ENCODE measurements at places on chromosomes 11 and 22.

- no peak for DNase-seq
Observed at GRCh38 chr22:48630433-48630754, 1197.3 kb downstream of the BRD1 start.

GRCh38 chr22:19872779-19873137, 18.1 kb upstream of the GNB1L start:
- no peak for DNase-seq

DNA sequence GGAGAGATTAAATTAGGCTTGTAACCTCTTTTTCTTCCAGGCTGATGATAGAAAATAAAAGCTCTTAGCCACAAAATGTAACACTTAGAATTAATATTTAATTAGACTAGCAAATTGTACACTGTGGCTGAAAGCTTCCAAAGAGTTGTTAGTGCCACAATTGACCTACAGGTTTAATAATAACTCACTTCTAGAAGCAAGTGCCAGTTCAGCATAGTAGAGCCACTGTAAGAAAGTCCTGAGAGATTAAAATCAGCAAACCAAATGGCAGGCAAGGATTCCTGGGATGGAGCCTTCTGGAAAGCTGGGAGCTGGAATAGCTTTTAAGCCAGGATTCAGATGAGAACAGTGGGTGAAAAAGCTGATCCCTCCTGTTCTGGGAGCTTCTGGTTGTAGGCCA, 131.0 kb downstream of the ELP4 start:
- DNase-seq = no peak

DNA sequence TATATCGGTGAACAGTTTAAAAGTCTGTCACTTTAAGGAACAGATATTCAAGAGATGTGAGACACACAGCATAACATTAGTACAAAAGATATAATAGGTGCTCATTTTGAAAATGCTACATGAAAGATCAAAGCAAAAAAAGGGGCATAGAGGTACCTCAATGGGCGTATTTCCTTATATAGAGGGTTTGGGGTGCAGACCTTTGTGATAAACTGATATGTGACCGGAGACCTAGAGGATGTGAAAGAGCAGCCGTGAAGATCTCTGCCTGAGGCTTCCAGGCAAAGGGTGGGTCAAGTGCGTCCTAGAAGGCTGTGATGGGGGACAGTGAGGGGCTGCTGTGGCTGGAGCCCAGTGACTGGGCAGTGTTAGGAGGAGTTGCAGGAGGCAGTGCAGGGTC, 551.4 kb downstream of the ETS1 start:
- no peak for DNase-seq

- DNase-seq = no peak
Observed at GRCh38 chr11:7892059-7892699, 38.9 kb downstream of the OR10A6 start.

DNA sequence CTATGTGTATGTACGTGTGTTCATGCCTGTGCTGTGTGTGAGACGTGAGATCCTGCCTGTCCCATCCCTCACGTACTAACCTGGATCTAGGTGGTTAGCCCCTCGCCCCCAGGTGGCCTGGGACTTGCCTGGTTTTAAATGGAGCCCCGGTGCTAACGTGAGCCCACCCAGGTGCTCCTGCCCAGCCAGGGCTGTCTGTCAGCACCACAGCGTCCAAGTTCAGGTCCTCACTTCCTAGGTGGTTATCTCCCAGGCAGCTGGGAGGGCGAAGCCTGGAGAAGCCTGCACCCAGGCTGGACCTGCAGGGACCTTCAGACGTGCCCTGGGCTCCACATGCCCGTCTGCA, 86.0 kb downstream of the KCNQ1 start:
- DNase-seq = no peak

- DNase-seq = no peak
Observed at GRCh38 chr11:22192289-22192641, 620 bp upstream of the ANO5 start.

DNA sequence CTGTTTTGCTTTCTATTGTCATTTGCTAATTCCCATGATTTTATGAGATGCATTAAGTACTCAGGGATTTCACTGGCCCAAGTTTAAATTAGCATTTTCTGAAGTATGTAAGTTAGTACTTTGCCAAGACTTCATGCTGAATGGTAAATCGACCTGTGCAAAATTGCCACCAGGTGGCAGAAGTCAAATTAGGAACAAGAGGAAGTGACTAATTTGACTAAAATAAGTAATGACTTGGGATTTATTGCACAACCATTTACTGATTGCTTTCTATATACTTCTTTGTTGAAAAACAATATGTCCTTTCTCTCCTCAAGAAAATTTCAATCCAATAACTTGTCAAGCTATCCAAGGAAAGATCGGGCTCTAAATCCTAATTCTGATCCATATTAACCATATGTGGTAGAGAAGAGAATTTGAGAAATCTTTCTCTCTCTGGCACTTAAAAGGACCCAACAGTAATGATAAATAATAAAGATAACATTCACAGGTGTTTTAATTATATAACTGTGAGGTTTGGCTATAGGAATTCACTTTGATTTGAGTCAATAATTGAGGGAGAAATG, 253.7 kb upstream of the CHORDC1 start:
- DNase-seq = no peak

DNA sequence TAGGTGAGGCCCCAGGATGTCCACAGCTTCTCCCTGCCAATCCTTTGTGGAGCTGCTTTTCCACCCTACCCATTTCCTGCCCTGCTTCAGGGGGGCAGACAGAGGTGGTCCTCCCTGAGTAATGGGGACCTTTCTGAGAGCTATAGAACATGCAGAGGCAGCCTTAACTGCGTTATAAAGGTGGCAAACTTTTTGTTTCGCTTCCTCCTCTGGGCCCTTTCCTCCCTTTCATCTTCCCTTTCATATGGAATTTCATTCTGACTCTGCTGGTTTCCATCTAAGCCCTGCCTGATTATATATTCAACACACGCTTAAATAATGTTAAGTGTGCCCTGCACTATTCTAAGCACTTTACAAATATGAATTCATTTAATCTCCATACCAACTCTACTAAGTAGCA, 169.3 kb upstream of the E2F8 start:
- DNase-seq = no peak

- no peak for DNase-seq
Observed at GRCh38 chr11:30495437-30495836, 90.7 kb downstream of the MPPED2 start.

DNA sequence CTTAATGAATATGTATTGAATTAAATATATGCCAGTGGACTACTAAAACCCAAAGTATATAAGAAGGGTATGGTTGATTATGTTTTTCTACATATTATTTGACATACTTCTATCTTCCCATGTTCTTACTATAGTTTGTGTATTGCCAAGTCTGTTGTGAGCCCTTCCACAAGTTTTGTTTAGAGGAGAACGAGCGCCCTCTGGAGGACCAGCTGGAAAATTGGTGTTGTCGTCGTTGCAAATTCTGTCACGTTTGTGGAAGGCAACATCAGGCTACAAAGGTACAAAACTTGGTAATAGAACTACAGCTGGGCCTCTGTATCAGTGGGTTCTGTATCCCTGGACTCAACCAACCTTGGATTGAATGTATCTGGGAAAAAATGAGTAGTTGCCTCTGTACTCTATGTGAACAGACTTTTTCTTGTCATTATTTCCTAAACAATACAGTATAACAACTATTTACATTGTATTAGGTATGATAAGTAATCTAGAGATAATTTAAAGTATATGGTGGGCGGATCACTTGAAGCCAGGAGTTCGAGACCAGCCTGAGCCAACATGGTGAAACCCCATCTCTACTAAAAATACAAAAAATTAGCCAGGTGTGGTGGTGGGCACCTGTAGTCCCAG, 38.7 kb upstream of the TTC36 start:
- peak; percentile 64 for DNase-seq

- DNase-seq = no peak
Observed at GRCh38 chr22:43882122-43882767, 9.6 kb downstream of the PNPLA5 start.

- DNase-seq = no peak
Observed at GRCh38 chr11:47976931-47977330, 3.4 kb upstream of the PTPRJ start.

GRCh38 chr11:60362241-60362640, 16.1 kb upstream of the MS4A7 start:
- no peak for DNase-seq

GRCh38 chr22:22684580-22685561, 40.5 kb downstream of the GGTLC2 start:
- DNase-seq = no peak

- no peak for DNase-seq
Observed at GRCh38 chr11:73249304-73249703, 22.8 kb upstream of the P2RY6 start.

GRCh38 chr11:6362185-6362872, 27.9 kb upstream of the SMPD1 start:
- DNase-seq = no peak

- DNase-seq = no peak
Observed at GRCh38 chr11:26095340-26095739, 236.6 kb upstream of the ANO3 start.

DNA sequence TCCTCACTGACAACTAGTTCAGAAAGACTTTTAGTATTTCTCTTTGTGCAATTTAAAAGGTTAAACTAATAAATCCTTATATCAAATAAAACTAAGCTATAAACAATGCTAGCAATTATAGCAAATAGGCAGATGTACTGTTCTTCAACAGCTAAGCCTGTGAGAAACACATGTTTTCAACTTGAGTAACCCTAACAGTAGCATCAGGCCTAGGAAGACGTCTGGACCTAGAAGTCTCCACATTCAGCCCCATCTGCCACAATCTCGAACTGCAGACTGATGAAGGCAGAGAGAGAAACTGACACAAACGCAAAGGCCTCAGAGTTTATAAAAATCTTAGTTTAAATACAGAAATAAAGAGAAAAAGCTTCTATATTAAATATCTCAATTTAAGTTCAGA, 2.5 kb downstream of the ST13 start:
- no peak for DNase-seq

GRCh38 chr22:29270475-29271271, 2.6 kb downstream of the EWSR1 start:
- no peak for DNase-seq

GRCh38 chr11:133742353-133742752, 103.0 kb downstream of the SPATA19 start:
- no peak for DNase-seq

- DNase-seq = no peak
Observed at GRCh38 chr11:126495281-126496220, 140.1 kb downstream of the ST3GAL4 start.

- no peak for DNase-seq
Observed at GRCh38 chr22:44723801-44724200, 21.8 kb downstream of the PRR5 start.

DNA sequence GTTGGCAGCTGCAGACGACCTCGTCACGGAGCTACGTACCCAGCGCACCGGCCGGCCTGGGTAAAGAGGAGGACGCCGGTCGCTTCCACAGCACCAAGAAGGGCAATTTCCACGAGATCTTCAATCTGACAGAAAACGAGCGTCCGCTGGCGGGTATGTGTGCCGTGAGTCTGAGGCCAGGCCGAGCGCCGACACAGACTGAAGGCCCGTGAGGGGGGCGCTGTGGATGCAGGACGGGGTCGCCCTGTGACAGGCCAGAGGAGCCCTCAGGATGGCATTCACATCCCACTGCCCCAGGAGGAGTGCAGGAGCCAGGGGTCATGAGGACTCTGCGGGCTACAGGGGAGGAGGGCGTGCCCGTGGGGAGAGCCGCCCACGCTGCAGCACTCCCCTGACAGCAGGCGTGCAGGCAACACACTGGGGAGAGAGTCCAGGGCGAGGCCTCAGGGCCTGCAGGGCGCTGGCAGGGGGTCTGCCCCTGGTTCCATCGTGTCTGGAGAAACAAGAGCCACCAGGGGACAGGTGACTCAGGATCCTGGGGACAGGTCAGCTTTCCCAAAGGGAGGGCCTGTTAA, 53.6 kb downstream of the GRAMD4 start:
- DNase-seq = no peak

GRCh38 chr11:43927925-43928707, 14.3 kb upstream of the C11orf96 start:
- no peak for DNase-seq

DNA sequence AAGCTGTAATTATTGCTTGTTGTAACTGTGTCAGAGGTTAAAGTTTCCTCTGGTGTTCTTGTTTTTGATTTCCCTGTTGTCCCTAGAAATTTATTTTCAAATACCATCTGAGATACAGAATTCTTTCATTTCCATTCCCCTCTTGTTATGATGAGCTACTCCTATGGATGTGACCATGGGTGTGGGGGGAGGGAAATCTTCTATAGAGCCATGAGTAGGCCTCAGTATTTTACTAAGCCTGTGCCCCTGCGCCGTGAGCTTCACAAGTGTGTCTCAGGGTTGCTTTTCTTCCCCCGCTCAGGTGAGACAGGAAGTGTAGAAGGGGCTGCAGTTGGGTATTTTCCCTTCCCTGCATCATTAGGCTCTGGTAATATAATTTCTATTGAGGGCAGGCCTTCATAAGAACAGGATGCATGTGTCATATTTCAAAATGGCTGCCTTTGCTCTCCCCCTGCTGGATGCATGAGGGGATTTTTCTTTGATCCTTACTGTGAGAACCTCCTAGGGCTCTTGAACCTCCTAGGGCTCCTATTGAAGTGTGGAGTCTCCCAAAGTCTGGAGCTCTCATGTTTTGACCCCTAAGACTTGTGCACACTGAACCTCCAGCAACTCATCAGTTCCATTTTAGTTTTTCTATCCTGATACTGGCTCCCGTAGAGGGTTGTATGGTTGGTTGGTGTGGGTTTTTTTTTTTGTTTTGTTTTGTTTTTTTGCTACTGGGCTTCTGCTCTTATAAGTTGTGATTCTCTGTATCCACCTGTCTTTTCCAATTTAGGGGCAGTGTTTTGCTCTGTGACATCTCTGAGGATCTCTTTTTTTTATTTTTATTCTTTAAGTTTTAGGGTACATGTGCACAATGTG, 658.2 kb downstream of the NTM start:
- no peak for DNase-seq

DNA sequence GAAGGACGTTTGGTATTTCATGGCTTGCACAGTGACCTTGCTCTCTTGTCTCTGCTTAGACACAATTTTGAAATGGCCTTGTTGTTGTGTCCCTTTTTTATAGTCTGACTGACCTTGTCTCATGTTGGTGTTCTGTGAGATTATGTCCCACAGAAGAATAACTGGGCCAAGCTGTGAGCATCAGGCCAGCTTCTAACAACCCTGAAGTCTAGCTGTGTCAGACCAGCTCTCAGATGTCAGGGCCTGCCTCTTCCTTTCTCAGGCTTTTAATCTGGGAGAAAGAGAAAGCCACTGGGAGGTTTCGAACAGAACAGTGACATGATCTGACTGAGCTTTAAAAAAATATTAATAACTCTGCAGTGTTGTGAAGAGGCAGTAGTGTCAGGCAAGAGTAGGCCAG, 2.0 kb upstream of the UEVLD start:
- DNase-seq = no peak
